ENCODE measurements at places on chromosomes 16 and 17.

DNA sequence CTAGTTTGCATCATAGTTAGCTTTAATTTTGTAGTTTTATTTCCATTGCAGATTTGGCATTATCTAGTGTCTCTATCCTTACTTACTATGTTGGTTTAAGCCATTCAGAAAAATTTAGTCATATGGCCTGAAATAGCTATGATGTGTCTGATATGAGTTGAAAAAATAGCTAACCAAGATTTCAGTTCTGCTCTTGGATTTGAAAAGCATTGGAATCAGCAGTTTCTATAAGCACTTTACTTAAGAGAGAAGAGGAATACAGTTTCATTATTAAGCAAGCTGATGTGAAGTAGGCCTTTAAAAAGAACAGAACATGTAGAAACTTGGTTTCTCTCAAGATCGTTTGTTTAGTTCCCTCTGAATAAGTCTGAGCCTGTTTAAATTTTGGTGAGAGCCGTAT is 25.9 kb downstream of the LPCAT2 start:
- DNase-seq = no peak

DNA sequence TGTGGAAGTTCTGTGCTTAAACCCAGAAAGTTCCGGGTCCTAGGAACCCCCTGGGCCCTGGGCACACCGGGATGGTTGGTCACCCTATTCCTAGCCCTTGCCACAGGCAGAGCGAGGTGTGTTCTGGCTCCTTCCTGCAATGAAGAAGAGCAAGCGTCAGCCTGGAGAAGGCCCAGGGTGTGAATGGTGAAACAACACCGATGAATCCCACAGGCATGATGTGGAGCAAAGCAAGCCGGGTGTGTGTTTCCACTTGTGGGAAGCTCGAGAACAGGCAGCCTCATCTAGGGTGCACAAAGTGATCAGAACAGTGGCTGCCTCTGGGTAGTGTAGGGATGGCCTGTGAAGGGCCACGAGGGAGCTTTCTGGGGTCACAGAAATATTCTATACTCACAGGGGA is 13.8 kb downstream of the KCNG4 start:
- no peak for DNase-seq

GRCh38 chr17:18033442-18034099 is 5.4 kb downstream of the ATPAF2 start:
- DNase-seq = peak; percentile 20

DNA sequence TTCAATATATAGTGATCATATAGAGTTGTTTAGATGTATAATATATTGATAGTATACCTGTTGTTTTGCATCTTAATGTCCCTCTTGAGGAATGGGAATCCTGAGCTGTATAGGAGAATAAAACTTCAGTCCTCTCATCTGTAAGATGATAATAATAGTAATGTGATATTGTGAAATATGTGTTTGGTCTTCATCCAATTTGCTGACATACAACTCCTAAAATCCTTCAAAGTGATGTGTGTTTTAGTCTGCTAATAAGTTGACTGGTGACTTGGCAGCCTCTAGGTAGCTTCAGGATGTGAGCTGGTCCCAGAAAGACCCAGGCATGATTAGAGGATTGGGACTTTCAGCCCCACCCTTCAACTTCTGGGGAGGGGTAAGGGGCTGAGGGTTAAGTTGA is 22.8 kb upstream of the NFAT5 start:
- no peak for DNase-seq

GRCh38 chr16:14449790-14450480 is 180.1 kb downstream of the PARN start:
- no peak for DNase-seq

- no peak for DNase-seq
Measured at GRCh38 chr16:424033-424622, 1.3 kb upstream of the RAB11FIP3 start.

GRCh38 chr16:59783191-59783590 is 1049.1 kb upstream of the GOT2 start:
- no peak for DNase-seq

Measured in stimulated activated CD4-positive, alpha-beta T cell treated with anti-CD3 and anti-CD28 coated beads, Interleukin-1b, Interleukin-23, amount 100 ng/mL, for 1 hour (primary cell).